ENCODE measurements at places on chromosomes 12 and 14.

DNA sequence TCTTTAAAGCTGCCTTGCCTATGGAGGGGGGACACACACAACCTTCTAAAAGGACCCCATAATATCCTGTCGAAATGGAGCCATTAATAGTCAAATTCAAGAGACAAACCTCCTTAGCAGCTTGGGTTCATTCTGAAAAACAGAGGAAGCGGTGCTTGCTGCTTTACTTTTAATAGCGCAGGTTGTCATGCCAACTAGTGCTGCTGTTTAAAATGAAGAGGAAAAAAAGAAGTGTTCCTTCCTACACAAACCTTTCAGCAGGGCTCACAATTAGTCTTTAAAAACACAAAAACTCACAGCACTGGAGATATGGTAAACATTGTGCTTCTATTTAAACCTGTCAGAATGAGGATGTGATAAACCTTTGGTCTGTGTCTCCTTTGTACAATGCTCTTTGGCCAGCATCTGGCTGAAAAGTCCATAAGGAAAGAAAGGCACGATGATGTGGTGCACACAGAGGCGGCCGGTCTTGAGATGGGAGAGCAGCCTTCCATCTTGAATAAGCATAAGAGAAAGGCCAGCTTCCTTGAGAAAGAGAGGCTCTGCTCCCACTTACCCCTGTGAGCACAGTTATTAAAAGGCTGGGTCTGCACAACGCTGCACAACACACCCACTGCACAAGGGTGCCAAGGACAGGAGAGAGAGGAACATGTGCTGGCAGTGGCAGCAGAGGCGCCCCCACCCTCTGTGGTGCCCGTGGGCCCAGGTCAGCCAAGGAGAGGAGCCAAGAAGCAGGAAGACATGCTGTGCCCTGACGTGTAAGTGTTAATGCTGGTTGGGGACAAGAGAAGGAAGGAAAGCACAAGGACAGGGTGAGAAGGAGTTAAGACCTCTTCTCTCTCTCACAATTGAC is 144.6 kb downstream of the TTC7B start:
- DNase-seq: no peak

DNA sequence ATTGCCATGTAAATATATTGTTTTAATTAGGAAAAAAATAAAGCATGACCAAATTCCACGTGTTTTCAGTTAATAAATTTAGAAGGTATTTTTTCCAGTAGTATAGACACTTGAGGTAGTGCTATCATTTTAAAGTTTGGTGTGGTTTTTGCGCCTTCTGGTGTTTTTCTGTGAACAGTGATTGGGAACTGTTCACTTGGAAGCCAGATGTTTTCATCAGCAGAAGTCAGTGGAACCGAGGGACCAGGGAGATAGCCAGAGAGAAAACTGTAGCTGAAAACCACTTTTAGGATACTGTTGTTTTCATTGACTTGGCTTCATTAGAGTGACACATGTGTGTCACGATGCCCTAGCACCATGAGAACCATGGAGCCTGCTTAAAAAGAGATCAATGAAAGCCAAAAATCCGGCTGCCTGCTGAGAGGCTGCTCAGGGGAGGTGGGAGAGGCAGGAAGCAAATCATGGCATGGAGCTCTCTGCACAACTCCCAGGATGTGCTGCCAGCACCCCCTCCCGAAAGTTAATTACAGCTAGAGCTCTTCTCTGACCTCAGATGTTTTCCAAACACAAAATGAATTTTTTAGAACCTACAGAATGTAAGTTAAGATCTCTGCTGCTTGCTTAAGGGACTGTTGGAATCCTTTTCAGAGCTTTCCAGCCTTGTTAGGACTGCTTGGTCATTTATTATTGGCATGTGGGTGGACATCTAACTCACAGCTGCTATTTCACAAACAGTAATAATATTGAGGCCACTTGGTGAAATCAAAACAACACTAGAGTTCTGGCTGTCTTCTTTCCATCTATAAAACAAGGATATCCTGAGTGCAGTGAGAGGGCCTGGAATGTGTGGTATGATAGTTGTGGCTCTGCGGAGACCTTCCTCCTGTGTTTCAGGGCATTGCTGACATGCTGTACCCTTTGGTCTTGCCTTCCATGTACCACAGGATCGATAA is 192.3 kb downstream of the ANO4 start:
- DNase-seq: no peak

- no peak for DNase-seq
Measured at GRCh38 chr12:83866477-83866876, 1046.1 kb downstream of the SLC6A15 start.

DNA sequence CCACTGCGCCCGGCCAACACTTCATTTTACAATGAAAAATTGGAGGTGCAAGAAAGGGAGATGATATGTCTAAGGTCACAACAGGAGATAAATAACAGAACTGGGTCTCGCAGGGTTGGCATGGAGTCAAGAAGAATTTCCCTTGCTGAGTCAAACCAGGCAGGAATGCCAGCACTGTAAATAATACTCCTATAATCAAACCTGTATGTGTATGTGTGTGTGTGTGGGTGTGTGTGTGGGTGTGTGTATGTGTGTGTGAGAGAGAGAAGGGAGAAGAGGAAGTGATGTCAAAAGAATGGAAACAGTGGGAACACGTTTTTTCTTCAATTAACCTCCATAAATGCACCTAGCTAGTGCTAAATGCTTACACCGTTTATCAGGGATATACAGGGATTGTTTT is 70.4 kb downstream of the TMEM116 start:
- no peak for DNase-seq

DNA sequence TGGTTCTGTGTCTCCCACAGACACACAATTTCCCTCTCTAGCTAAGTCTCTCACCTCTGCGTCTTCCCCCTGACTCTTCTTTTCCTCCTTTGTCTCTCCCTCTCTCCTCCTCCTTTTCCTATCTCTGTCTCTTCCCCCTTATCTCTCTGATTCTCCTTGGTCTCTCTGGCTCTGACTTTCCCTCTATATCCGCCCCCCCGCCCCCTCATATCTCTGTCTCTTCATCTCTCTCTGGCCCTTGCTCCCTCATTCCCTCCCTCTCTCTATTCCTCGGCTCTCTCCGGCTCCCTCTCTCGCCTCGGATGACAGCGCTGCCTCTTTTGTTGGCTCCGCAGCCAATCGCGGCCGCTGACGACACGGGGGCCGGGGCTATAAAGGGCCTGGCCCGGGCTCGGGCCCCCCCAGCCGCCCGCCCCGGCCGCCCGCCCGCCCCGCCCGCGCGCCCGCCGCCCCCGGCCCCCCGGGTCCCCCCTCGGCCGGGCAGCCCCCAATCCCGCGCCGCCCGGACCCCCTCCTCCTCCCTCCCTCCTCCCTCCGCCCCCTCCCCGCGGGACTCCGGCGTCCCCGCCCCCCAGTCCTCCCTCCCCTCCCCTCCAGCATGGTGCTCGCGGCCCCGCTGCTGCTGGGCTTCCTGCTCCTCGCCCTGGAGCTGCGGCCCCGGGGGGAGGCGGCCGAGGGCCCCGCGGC is at the start of gene GDF11:
TSS of gene GDF11 (plus strand) at position 404 of the 687 bp plus-strand sequence. CDS start at position 599, 195 bp downstream.
- no peak for DNase-seq

- DNase-seq: no peak
Measured at GRCh38 chr12:26651566-26652188, 181.3 kb downstream of the ITPR2 start.

GRCh38 chr14:60021619-60022018 is 70.1 kb upstream of the PCNX4 start:
- no peak for DNase-seq

DNA sequence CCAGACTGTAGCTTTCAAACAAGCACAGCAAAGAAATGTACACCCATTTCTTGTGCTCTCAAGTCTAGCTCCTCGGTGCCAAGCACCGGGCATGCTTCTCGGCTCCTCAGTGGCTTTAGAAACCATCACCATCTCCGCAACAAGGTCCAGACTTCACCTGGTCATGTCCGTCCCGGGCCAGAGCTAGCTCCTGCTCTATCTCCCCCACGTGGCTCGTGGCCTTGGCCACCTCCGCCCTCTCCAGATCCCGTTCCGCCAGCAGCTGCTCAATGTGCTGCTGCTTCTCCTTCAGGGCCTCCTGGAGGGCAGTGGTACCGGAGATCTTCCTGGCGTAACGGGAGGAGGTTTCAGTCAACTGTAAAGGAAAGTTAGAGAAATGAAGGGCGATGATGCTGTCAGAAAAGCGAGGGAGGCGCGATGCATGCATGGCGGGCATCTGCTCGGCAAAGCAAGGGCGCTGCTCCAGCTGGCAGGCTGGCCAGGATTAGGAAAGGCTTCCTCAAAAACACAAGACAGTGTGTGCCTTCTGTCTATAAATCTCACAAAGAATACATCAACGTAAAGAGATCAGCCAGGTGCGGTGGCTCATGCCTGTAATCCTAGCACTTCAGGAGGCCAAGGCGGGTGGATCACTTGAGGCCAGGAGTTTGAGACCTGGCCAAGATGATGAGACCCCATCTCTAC is 67.4 kb downstream of the CLIP1 start:
- DNase-seq: no peak

- DNase-seq: no peak
Measured at GRCh38 chr14:87203346-87203745, 789.6 kb downstream of the GALC start.

DNA sequence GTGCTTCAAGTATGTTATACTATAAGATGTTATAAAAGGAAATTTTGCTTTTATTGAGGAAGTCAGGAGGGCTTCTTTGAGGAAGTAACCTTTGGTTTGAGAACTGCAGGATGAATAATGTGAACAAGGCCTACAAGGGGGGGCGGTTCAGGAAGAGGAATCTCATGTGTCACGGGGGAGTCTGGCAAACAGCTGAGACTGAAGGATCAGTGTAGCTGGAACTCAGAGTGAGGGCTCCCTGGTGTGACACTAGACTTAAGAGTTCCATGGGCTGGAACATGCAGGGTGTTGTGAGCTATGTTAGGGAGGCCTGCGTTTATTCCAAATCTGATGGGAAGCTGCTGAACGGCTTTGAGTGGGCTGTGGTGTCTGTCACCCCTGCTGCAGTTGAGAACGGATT is 62.3 kb downstream of the UNC79 start:
- DNase-seq: no peak

DNA sequence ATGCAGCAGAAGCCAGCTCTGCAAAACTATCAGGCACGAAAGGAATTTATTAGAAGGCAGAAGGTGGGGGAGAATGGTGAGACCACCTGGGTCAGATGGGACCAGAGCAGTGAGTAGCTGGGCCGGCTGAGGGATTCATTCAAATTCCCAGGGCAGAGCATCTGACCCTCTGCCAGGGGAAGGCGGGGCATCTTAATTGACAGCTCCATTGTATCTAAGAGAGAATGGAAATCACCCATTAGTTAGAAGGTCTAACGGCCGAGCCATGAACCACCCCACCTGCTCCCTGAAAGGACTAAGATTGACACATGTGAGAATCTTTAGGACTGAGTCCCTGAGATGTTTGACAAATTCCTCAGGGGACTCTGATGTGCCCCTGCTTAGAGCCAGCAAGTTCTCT is 83.7 kb downstream of the PHETA1 start:
- DNase-seq: no peak

DNA sequence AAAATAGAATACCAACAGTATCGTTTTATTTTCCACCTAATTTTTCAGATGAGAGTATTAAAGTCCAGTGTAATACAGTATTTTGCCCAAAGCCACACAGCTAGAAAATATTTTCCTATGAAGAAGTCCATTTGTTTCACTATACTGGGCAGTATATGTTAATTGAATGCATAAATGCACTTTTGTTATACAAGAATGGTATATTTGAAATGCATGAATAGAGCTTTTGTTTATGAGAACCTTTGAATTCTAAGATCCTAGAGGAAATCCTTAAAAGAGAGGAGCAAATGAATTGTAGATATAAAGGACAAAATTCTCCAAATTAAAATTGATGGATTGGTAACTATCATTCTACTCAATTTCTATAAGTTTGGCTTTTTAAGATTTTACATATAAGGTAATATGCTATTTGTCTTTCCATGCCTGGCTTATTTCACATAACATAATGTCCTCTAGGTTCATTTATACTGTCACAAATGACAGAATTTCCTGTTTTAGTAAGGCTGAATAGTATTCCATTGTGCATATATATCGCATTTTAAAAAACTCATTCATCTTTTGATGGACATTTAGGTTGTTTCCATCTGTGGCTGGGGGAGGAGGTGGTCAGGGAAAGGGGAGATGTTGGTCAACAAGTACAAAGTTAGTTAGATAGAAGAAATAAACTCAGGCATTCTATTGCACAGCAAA is 136.6 kb upstream of the DCN start:
- DNase-seq: no peak

GRCh38 chr12:126726481-126727217 is 1540.3 kb upstream of the TMEM132C start:
- no peak for DNase-seq

DNA sequence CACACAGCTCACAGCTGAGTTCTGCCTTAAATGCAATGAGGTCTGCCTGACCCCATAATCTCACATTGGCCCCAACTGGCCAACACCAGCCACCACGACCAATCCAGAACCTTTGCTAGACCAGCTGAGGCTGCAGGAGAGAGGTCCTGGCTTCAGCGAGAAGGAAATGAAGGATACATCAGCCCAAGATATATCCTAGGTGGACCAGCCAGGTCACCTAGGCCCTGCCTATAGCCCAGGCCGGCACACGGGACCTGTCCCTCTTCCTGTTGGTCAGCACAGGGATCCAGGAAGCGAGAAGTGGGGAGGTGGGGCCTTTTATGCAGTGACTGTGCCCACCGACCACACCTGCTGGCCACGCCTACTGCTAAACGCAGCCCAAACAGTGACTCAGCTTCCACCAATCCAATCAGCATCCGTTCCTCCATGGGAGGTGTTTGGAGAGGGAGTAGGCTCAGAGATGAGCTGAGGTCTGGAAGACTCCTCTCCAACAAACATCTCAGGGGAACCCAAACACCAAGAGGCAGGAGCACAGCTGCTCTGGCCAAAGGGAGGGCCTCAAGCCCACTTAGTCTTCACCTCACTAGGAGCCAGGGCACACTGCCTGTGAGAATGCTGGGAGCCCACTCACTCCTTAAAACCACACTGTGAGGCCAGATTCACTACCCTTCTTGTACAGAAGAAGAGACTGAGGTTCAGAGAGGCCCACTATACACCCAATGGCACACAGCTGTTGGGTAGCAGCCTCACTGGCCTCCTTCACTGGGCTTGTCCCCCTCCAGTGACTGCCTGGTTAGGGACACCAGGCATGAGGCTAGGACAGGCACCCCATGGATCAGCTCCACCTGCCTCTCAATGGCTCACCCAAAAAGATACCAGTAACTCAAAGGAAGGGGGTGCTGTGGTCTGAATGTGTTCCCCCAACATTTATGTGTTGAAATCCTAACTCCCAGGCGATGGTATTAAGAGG is 51.3 kb upstream of the PPP2R5C start:
- no peak for DNase-seq

GRCh38 chr12:125882141-125882540 is 816.9 kb downstream of the AACS start:
- DNase-seq: no peak

DNA sequence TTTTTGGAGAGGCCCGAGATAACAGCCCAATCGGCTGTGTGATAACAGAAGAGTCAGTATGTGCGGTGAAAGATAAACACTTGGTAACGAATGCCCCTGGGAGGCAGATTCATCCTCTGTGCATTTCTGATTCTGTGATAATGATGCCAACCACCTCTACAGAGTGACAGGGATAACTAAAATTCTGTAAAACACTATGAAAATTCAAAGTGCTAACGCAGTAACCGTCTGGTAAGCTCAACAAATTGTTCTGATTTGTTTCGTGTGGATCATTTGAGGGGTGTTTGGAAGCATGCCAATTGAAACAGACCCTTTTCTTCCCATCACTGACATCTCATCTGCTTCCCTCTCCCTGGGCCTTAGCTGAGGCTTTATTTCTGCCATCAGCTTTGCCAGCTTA is 76.3 kb downstream of the ESR2 start:
- DNase-seq: no peak
